ENCODE measurements at places on chromosomes 1 and 21. TPM values are rescaled to one million over a fixed set of nuclear protein-coding genes. Genes with fewer than 3 reads are reported as not detected.

The KIAA0040 gene
- polyA plus RNA-seq = 10.3 TPM

DNA sequence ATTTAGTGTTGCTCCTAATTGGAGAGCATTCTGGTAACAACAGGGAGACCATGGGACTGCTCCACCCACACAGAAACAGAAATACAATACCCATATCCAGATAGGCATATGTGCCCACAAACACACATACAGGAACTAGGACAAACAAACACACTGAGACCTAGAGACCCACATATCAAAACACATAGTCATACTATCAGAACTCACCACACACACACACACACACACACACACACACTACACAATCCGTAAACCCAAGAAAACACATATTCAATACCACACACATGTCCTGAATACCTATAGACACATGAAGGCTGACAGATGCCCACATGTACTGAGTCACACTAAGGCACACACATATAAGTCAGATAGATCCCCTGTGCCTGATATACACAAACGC is 3.5 kb upstream of the NFASC start:
- H3K27me3 ChIP-seq = no peaks in the 10 kb centered on the region
- H3K27ac ChIP-seq = no peak overlapping the region
- no peaks in the 10 kb centered on the region for H3K36me3 ChIP-seq
- H3K4me1 ChIP-seq = peaks cover 5% of the 10 kb centered on the region

DNA sequence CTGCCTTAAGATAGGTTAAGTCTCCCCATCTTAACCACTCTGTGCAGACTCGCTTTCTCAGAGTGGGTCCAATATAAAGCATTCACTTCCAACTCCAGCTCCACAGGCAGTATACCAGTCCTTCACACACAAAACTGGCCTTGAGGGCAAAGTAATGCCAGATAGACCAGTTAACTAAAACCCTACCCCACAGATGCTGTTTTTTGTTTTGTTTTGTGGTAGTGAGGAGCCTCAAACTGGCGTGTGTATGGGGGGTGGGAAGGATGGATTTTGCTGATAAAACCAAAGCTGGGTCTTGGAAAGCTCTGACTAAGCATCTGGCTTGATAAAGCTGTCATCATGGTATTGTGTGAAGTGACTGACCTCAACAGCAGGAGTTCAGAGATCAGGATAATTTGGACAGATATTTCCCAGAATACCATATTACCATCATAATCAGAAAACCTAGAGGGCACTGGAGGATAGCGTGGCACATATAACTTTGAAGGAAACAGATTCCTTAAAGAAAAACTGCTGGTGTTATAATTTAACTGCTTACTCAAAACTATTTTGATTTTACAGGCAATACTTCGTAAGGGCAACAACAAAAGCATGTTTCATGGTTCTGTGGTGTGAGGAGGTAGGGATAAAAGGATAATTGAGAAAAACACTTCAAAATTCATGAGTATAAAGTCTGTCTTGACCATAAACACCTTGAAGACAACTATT is 29.6 kb upstream of the CPLANE2 start:
- DNase-seq = no peak
- peaks cover 10% of the 10 kb centered on the region for H3K4me1 ChIP-seq
- H3K4me3 ChIP-seq = no peak overlapping the region
- no peaks in the 10 kb centered on the region for H3K27me3 ChIP-seq

DNA sequence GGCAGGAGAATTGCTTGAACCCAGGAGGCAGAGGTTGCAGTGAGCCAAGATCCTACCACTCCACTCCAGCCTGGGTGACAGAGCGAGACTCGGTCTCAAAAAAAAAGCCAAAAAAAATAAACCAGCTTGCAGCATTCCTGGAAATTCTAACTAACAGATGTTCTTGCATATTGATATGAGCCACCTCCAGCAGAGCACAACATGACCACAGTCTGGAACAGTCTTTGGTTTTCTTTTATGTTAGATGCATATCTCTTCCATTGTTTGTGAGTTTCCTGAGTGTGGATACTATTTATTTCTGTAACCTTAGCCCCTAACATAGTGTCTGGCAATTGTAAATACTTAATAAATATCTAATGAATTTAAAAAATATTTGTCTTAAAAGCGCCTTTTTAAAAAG is 23.9 kb downstream of the IFNAR1 start:
- no peak for DNase-seq
- H3K27me3 ChIP-seq = no peaks in the 10 kb centered on the region
- H3K4me1 ChIP-seq = no peaks in the 10 kb centered on the region

DNA sequence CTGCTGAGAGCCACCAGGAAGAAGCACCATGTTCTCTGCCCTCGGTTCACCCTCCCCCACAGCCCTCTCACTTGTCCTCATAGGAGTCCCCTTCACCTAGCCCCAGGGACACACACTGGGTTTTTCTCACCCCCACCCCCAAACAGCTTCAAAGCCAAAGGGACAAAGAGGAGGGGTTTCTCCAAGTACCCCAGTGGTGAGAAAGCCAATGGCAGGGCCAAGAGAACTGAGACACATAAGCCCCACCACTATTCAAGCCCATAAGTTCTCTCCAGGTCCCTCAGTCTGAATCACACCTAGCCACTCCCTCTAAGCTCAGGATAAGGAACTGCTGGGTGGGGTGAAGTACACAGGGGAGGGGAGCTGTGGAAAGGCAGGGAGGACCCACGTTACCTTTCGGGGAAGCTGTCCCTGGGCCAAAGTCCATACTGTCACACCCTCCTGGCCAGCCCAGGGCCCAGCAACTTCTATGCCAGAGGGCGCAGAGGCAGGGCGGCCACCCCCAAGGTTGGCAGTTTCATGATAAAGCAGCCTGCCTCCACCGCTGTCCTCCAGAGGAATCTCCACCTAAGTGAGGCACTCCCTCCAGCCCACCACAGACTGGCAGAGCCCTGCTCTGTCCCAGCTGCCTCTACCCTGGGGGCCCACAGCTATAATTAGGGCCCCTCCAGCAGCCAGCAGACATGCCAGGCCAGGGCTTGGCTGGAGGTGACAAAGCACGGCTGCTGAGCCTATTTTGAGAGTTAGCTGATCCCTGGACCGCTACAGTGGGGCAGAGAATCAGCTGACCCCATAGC is 39.0 kb upstream of the PPP1R15B start:
- no peaks in the 10 kb centered on the region for H3K36me3 ChIP-seq
- no peaks in the 10 kb centered on the region for H3K27me3 ChIP-seq
- no peak overlapping the region for H3K27ac ChIP-seq
- DNase-seq = no peak
- peaks cover 6% of the 10 kb centered on the region for H3K4me1 ChIP-seq

DNA sequence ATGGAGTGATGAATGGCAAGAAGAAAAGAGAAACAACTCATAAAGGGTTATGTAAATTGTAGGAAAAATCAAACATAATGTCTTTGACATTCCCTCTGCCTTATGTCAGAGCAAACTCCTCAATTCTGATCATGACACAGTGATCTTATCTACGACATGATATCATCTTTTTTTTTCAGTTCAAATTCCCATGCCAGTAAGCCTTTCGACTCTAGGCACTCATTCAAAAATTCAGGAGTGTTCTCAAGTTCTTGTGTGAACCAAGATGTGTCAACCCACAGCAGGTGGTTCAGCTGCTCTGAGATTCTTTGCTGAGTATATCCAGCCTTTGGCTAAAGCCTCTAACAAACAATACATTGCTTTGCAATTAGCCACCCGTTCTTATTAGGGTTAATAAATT is 97.1 kb upstream of the ESRRG start:
- no peaks in the 10 kb centered on the region for H3K4me1 ChIP-seq
- no peak overlapping the region for H3K27ac ChIP-seq
- no peaks in the 10 kb centered on the region for H3K27me3 ChIP-seq
- H3K36me3 ChIP-seq = no peaks in the 10 kb centered on the region
- no peak for DNase-seq
